Activated T-cell treated with anti-CD3 and anti-CD28 coated beads for 1 hour (primary cell): ENCODE measurements at places on chromosomes 12 and 14.
A peak's percentile ranks its signal among the peaks of the same experiment; 100 is the strongest.

GRCh38 chr14:50828721-50829488, 2.1 kb downstream of the NIN start:
- no peak for DNase-seq

DNA sequence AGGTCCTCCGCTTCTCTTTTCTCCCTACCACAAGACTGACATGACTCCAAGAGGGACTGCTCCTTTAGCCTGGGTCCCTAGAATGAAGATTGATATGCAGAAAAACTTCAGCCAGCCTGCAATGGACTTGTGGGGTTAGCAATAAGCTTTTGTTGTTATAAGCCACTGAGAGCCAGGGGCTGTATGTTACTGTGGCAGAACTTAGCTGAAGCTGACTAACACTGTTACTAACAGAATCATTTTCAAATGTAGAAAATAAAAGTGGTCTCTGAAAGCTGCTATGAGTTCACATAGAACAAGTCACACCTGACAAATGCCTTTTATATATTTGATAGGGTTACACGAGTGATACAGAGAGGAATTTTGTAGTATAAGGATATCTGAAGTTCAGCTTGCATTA, 13.6 kb upstream of the RFLNA start:
- DNase-seq: no peak

- peak; percentile 14 for DNase-seq
These were observed 757 bp downstream of the SLC25A3 start for GRCh38 chr12:98594050-98594835.

DNA sequence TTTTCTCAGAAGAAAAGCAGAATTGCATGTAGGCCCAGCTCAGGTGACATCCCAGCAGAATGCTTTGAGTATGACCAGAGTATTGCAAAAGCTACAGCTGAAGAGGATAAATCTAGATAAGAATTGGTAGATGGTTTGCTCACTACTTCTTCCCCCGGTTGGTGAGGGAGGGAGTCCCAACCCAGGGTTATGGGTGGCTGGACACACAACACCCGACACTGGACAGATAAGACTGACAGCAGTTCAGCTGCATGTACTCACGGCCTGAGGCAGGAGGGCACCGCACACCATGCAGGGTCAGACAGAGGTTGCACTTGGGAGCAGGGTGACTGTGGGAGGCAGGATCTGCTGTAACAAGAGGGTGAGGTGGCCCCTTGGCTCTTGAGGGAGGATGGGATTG, 1.7 kb upstream of the CLEC4C start:
- no peak for DNase-seq

DNA sequence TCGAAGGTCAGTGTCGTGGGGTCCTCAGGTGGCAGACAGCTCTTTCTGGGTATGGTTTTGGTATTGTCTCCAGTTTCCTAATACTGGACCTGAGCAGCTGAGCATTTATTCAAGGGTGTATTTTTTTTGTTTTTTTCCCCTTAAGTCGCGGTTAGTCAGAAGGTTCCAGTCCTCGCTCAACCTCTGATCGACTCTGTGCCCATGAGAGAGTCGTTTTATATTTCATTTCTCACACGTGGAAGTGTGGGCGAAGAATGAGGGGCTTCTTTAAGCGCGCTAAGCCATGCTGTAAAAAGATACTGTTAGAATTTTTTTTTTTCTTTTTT, 499 bp downstream of the MIPOL1 start:
- DNase-seq: no peak

- no peak for DNase-seq
These were observed 723.7 kb downstream of the DIO2 start for GRCh38 chr14:79487632-79488031.

- DNase-seq: peak; percentile 43
These were observed 811 bp upstream of the FBRSL1 start for GRCh38 chr12:132489078-132489601.

DNA sequence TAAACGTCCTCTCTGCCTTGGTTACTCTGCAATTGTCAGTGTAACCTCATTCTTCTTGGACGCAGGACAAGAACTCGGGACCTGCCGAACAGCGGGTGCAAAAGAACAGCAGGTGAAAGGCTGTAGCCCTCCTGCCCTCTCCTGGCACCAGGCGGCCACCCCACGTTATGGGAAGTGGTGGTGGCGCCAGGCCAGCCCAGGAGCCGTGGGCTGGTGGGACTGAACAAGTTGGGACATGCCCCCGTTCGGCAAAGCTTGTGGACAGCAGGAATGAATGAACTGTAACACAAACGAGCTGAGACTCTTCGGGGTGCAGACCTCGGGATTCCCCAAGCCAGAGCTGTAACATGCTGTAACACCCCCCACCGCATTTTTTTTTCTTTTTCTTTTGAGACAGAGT, 6.6 kb upstream of the M6PR start:
- no peak for DNase-seq

DNA sequence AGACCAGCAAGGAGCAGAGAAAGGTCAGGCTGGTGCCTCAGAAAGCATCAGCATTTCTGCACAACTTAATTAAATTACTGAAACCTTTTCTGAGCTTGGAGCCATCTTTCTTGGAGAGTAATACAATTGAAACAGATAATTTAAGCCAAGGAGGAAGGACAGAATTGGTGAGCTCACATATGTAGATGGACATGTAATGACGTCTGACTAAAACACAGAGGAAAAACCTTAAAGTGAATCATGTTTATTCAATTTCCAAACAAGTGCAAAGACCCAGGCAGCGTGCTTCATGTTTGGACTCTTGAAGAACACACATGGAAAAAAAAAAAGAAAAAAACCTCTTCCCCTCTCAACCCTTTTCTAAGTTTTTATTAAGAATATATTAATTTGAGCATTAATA, 19.0 kb downstream of the SUSD6 start:
- no peak for DNase-seq

DNA sequence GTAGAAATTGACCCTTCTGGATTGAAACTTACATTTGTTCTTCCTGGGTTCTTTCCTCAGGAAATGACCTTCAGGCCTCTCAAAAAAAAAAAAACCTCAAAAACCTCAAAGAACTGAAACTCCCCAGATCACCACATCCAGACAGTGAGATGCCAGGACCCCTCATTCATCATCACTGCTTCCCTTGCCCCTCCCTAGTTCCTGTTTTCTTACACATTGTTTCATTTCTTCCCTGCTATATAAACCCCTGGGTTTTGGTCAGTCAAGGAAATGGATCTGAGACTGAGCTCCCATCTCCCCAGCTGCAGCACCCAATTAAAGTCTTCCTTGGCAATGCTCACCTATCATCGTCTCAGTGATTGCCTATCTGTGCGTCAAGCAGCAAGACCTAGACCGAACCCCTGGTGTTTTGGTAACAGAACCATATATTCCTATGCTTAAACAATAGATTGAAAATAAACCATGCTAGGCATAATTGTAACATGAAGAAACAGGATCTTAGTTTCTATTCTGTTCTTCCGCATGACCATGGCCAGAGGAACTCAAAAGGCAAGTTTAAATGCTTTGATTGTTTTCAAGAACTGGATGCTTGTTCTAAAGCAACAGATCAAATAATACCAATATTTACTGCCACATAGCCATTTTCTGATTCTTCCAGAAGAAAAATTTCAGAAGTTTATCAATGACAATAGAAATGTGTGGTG, 108.0 kb upstream of the MAX start:
- no peak for DNase-seq

DNA sequence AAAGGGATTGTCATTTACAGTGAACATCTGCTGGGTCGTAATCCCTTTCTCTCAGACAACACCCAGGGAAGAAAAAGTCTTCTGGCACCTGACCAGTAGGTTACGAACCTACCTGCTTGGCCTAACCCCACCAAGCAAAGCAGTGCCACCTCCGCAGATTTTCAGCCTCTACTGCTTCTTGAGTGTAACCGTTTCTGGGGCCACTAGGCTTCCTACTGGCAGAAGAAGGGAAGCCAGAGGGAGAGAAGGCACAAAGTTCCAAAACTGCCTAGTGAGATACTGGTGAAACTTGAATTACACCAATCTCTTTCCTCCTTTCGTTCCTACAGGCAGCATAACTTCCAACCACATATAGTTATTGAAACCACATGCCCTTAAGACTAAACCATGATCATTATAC, 383.6 kb downstream of the BCAT1 start:
- DNase-seq: no peak

- no peak for DNase-seq
These were observed 270.0 kb upstream of the NAV3 start for GRCh38 chr12:77560714-77561113.

DNA sequence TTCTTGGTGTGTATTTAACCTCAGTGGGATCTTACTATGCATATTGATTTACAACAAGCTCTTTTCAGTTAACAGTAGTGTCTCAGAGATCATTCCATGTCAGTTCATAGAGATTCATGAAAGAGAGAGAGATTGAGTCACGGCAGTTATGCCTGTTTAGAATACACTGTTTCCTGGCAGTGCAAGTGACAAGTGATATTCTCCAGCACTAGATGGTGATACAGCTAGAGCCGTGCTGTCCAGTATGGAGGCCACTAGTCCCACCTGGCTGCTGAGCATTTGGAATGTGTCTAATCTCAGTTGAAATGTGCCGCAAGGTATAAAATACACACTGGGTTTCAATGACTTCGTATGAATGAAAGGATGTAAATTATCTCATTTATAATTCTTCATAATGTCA, 184.4 kb downstream of the SUDS3 start:
- no peak for DNase-seq
